ENCODE measurements at places on chromosomes 13 and 19.

- DNase-seq: no peak
Measured at GRCh38 chr19:30092721-30093569, 150.9 kb downstream of the URI1 start.

GRCh38 chr13:83975655-83976165 lies 93.4 kb upstream of the SLITRK1 start:
- DNase-seq: no peak

DNA sequence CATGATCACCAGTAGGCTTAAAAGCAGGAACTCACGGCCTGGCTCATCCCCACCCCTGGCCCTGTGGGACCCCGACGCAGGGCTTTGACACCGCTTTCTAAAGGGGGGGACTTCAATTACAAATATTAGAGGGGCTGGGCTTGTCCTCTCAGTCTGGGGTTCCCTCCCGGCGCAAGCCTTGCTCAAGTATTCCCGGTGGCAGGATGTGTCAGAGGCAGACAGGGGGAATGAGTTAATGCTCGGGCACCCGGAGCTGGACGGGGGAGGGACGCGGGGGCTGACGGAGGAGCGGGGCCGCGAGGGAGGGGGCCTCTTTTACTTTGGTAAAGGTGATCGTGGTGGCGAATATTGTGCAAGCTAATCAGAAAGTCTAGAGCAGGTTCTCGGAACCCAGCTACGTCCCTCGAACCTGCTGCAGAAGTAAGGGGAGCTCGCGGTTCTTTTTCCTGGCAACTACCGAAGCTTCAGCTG lies 1.1 kb downstream of the FGF14 start:
- no peak for DNase-seq

- DNase-seq: no peak
Measured at GRCh38 chr19:7965921-7966665, 22.6 kb upstream of the TIMM44 start.

DNA sequence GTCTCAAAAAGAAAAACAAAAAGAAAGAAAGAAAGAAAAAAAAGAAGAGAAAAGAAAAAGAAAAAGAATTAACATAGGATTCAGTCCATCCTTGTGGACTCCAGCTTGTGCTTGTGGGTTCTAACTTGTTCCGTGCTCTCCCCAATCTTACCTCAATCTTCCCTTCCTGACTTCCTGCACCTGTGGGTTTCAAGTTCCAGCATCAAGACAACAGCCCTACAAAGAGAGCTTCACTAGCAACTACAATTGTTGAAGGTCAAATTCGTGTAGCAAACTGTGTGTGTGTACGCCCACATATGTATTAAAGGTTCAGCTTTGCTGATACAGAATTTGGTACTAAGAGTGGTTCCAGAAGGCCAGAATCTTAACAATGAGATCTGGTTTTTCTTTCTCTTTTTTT lies 25.3 kb downstream of the FXYD5 start:
- no peak for DNase-seq

Data from NCI-H1694 (cell line).